ENCODE measurements at places on chromosomes 3 and 15.

DNA sequence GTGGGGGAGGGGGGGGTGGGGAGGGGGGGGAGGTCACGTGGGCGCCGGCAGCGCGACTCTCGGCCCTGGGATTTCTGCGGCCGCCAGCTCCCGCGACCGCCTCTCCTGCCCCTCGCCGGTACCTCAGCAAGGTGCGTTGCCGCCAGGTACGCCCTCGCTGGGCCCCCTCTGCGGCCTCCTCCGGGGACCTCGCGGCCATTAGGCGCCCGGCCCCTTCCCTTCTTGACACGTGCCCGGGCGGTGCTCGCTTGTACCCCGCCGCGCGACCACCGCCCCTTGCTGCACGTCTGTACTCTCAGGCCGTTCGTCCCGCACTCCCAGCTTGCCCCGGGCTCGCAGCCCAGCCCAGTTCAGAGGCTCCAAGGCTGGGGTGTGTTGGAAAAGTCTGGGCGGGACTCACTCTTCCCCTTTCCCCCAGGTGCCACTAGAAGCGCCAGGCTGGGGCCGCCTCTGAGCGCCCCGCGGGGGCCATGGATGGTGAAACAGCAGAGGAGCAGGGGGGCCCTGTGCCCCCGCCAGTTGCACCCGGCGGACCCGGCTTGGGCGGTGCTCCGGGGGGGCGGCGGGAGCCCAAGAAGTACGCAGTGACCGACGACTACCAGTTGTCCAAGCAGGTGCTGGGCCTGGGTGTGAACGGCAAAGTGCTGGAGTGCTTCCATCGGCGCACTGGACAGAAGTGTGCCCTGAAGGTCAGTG, at the start of gene MAPKAPK3:
TSS of gene MAPKAPK3 (plus strand) at position 56 of the 696 bp plus-strand sequence. CDS start at position 471, 415 bp downstream.
- peak; percentile 93 for DNase-seq

DNA sequence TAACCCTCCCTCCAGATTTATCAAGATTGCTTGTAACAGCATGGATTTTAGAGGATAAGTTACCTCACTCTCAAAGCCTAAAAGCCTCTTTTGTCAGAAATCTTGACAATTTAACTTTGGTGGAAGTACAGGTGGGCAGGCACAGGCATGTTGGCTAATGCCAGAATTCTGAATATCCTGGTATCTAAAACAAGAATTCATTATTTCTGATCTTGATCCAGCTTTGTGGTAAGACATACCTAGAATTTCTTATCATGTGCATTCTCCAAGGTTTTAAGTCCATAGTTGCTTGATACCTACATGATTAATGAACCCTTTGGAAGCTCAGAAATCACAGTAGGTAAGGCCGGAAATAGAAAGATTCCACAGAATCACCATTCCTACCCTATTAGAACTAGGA, 109.9 kb upstream of the TTC14 start:
- no peak for DNase-seq

DNA sequence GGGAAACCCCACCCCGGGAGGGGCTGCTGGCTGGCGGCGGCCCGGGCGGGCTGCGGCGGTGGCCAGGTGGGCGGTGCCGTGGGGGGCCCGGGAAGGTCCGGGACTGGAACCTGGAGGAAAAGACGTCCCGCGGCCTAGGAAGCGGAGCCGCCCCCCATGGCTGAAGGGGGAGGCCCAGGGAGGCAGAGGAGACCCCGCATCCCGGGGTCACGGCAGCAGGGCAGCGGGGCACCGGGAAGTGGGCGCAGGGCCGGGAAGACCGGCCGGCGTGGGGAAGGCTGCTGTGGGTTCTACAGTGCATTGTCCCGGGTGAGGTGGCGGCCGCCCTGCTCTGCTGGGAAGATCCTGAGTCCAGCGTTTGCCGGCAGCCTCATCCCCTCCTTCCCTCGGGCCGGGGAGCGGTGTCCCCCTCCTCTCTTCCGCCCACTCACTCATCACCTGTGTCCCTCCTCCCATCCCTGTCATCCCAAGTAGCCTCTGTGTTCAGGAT, 525 bp upstream of the FSTL1 start:
- DNase-seq, result peak; percentile 31

DNA sequence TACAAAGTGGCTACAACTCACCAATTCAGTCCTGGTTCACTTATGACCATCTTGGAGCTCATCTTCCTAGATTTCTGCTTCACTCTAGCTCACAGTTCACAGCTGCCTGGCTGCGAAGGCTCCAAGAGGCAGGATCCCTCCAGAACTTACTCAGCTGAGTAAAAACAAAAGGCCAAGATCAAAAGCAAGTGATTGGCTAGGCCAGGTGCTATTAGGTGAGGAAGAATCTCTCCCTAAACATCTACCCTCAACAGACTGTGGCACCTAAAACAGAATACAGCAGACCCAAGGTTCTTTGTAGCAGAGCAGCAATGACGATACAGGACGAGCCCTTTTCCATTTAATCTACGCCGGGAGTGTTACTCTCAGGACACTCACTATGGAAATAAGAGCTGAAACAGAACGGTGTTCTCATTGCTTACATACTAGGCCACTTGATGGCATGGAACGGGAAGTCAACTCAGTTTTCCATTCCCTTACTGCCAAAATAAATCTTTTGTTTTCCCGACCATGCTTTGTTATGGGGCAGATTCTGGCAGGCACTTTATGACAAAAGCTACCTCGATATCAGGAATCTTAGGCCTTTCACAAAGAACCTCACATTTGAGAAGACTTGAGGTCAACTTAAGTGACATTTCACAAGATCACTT, 901 bp downstream of the ICE2 start:
- DNase-seq, result no peak

DNA sequence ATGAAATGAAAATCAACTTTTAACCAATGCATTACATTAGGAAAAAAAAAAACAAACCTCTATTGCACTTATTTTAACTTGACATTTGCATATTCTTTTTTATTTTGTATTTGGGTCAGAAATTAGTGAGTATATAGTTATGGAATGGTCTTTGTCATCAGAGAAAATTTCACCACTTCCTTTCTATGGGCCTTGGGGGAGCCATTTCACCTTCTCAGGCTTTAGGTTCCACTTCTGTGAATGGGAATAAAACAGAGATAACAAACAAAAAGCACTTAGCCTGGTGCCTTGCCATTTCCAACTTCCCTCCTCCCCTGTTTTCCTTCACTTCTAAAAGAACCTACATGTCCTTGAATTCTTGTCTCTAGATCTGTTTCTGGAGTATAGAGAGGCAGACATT, 168.0 kb upstream of the STT3B start:
- no peak for DNase-seq

DNA sequence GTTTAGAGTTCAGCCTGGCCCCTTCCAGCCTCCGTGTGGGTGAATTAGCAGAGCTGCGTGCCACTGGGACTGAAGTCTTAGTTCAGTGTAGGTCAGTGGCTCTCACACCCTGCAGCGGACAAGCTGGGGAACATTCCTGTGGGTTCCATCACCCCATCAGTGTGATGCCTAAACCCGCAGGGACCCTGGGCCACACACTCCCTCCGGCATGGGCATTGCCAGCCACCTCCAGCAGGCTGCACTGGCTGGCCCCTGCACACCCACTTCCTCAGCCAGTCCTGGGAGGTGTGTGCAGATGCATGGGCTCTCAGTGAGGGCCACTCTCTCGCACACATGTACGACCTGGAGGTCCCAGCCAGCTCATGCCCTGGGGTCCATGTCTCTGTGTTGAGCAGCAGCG, 32.1 kb upstream of the TOPBP1 start:
- DNase-seq, result no peak

DNA sequence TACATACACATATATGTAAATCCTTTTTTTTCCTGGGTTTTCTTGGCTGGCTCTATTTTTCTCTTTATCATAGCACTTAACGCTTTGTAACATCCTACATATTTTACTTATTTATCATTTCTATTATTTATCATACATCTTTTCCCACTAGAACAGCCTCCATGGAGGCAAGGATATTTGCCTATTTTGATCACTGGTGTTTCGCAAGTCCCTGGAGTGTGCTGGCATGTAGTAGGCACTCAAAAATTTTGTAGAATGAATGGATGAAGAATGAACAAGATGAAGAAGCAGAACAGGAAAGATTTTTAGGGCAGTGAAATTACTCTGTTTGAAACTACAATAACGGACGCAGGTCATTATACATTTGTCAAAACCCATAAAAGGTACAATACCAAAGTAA, 83.0 kb upstream of the PTX3 start:
- DNase-seq, result no peak

DNA sequence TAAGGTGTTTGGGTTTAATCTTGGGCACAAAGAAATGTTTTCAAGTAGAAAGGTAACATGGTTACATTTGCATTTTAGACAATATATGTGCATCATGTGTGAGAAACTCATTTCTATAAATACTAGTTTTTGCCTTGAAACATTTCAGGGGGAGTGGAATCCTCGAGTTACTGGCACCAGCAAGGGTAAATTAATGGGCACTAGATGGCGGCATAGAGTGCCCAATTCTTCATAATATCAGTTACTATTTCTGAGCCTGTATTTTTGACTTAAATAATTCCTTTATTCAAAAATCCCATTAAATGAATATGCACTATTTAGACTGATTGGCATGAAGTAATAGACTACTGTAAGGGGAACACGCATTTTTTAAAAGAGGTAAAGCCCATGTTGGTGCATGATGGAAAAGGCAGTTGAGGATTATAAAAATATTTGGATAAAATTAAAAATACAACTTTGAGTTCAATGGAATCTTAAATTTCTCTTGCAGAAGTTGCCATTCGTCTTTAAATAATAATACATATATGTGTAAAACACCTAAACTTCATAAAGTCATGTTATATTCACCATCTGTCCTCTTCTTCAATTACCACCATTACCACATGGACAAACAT, 106.3 kb downstream of the ZBTB20 start:
- peak; percentile 41 for DNase-seq

DNA sequence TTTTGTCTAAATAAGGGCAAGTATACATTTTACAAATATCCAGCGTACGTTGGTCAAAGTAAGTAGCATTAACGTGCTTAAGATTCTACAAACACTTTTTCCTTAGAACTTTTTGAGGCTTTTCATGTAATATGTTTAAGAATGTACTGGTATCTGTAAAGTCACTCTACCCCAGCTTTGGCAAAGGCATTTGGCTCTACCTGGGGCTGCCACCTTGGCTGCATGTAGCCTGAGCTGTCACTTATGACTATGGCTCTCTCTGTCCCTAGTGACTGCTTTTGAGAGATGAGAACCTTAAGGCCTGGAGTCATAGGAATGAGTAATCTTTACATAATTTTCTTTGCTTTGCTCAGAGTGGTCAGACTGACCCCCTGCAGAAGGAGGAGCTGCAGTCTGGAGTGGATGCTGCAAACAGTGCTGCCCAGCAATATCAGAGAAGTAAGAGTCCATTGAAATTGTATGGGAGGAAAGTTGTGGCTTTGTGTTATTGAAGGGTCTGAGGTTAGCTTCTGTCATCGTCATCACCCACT, 61.2 kb downstream of the IQGAP1 start:
- DNase-seq, result no peak

- no peak for DNase-seq
These were observed 120.6 kb downstream of the PPM1L start for GRCh38 chr3:160876643-160877042.

GRCh38 chr3:132513057-132513456, 84.0 kb upstream of the ACKR4 start:
- DNase-seq, result no peak

DNA sequence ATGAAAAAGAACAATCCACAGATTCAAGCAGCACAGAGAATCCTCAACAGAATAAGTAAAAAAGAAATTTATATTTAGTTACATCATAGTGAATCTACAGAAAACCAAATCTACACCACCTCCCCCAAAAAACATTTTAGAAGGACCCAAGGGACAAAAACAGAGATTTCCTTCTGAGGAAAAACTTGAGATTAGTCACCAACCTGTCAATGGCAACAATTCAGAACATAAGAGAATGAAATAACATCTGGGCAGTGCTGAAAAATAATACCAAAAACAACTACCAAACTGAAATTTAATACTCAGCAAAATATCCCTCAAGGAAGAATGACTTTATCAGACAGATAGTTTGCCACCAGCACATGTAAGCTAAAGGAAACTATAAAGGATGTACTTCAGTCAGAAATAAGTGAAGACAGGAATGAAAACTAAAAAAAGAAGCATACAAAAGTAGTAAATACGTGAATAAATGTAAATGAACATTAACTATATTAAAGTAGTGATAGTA, 260.7 kb downstream of the ULK4 start:
- DNase-seq, result no peak

GRCh38 chr3:153305189-153305588, 143.2 kb downstream of the RAP2B start:
- no peak for DNase-seq

- no peak for DNase-seq
These were observed 140.5 kb upstream of the TBL1XR1 start for GRCh38 chr3:177337541-177338331.

DNA sequence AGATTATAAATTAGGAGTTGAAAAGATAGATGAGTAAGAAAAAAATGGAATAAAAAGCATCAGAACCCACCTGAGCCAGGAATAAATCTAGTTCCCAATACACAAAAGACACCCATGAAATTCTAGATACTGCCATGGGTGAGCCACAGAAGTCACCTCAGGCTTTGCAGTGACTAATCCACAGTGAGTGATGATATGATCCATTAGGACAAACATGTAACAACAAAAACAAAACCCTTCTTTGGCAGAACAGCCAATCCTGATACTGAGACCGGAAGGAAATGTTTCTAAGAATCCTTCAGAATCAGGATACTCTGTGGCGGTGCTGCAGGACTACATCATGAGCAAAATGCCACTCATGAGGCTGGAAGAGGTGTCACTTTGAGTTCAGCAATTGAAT, 15.0 kb upstream of the MINDY4B start:
- DNase-seq, result no peak

DNA sequence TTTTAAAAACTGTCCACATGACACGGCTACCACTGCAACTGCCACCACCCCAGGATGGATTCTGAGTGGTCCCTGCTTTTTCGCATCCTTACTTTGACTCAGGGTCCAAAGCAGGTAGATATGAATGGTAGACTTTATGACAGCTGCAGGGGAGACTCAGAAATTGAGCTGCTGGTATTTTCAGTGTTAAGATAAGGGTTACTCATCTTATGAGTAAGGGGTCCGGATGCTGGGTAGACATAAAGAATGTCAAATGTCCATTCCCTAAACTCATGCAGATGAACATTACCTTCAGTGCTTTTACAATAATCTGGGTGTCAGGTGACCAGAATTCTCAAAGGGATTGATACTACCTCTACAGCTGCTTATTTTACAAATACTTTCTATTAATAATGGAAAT, 25.9 kb upstream of the BBX start:
- no peak for DNase-seq

- DNase-seq, result peak; percentile 72
These were observed at the start of gene NLGN1 for GRCh38 chr3:173397161-173398110. Gene NLGN1 (plus strand): TSS chr3:173397744.

DNA sequence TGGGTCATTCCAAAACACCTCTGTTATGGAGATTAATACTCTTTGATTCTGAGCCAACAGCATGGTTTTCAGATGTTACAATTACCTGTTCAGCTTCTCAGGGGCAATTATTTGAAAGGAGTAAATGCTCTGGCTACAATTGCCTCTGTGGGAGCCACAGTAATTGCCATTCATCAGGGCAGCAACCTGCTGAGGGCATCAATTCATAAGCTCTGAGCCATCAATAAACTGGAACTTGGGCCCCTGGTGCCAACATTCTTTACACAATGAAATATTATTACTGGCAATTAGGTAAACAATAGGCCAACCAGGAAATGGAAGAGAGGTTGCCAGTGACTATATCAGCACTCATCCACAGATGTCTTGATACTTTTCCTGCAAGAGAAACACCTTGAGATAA, 660.8 kb downstream of the MECOM start:
- DNase-seq, result no peak
